ENCODE measurements at places on chromosomes 11 and 22.

- DNase-seq: no peak
Measured at GRCh38 chr11:72314600-72315392, 70.8 kb upstream of the PHOX2A start.

- no peak for DNase-seq
Measured at GRCh38 chr11:113614097-113614496, 92.0 kb downstream of the TMPRSS5 start.

DNA sequence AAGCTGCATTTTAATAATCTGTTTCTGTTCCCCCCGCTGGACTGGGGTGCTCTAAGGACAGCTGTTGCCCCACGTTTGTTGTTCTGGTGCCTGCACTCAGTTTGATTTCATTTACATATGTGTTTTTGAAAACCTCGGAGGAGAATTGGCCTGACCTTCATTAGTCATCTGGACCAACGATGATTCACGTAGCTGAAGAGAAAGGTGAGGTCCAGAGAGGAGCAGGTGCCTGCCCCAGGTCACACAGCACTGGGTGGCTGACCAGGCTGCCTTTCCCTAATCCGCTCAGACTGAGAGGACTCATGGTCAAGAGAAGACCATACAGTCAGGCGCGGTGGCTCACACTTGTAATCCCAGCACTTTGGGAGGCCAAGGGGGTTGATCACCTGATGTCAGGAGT is 3.8 kb downstream of the CSDC2 start:
- DNase-seq: no peak

GRCh38 chr11:2672553-2673249 is 27.1 kb downstream of the KCNQ1OT1 start:
- no peak for DNase-seq

- no peak for DNase-seq
Measured at GRCh38 chr11:113467545-113467944, 7.7 kb downstream of the DRD2 start.

DNA sequence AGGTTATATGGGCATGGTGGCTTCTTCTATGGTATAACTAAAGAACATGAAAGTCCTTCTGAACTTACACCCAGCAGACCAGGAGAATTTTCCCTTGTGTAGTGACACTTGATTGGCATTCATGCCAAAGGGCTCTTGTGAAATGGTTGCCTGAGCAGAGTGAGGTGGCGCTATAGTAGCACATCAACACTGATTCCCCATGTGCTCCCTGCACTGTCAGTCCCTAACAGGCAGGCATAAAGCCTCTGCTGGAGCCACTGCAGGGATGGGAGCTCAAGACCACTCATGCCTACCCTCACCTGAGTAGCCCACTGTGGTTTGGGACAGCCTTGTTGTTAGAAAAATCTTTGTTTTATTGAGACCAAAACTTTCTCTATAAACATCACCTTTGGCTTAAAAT is 92.6 kb upstream of the LIN7C start:
- DNase-seq: no peak

GRCh38 chr22:30361916-30362650 is 5.3 kb downstream of the CCDC157 start:
- DNase-seq: no peak

- DNase-seq: no peak
Measured at GRCh38 chr22:47064016-47064415, 301.6 kb downstream of the TBC1D22A start.

GRCh38 chr11:74084796-74085541 is 76.1 kb upstream of the UCP3 start:
- DNase-seq: no peak

GRCh38 chr22:29334148-29334547 is 18.7 kb upstream of the RASL10A start:
- no peak for DNase-seq

Data from AG04450 (cell line).